Muscle of leg (tissue), 16 donors: ENCODE measurements at places on chromosomes 4 and X. TPM values are rescaled to one million over a fixed set of nuclear protein-coding genes. Genes with fewer than 3 reads are reported as not detected.
A peak's percentile ranks its signal among the peaks of the same experiment; 100 is the strongest.

Gene POU3F4
- total RNA-seq, result under 0.01 TPM

Gene TLR10
- total RNA-seq, result 0.27 TPM

Gene VGLL1
- total RNA-seq, result 0.09 TPM

Gene PQBP1
- 54.4 TPM for total RNA-seq

GRCh38 chr4:71978210-71978835 lies 53.5 kb upstream of the NPFFR2 start:
- H3K36me3 ChIP-seq, result no peaks in the 10 kb centered on the region
- no peak for DNase-seq
- no peaks in the 10 kb centered on the region for H3K4me1 ChIP-seq
- no peak overlapping the region for H3K4me3 ChIP-seq

DNA sequence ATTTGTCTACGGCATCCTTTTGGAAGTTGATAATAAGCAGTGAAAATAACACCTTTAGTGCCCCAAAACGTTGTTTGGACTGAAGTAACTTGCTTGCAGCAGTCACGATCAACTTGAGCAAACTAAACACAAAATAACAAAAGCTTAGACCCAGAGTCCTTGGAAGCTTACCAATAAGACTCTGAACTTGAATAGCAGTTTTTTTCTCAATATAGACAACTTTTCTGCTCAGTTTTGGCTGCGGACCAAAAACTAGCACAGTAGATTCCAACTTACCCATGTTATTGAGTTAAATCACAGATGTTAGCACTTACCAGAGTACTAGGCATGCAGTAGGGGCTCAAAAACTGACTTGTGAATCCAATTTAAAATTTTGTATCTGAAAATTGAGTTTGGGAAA lies 746.9 kb downstream of the PCDH19 start:
- peak; percentile 51 for DNase-seq
- H3K4me1 ChIP-seq, result no peaks in the 10 kb centered on the region
- no peaks in the 10 kb centered on the region for H3K36me3 ChIP-seq
- H3K27me3 ChIP-seq, result no peaks in the 10 kb centered on the region
- H3K27ac ChIP-seq, result no peak overlapping the region

DNA sequence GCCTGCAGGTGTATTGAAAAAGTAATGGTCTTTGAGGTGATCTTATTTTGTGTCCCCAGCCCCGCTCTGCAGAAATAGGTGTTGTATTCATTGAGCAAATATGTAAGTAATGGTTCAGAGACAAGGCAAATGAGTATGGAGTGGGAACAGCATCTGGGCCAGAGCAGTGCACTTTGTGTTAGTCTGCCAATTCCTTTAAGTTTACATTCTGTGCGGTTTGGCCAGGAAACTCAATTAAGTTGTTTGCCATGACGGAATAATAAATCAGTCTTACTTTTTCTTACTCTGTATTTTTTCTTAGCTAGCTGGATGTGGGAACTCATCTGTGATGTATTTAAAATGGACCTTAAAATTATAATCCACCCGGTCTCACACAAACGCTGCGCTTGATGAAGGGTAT lies 12.6 kb downstream of the DCLK2 start:
- H3K36me3 ChIP-seq, result no peaks in the 10 kb centered on the region
- no peak overlapping the region for H3K4me3 ChIP-seq
- H3K27ac ChIP-seq, result no peak overlapping the region
- no peaks in the 10 kb centered on the region for H3K27me3 ChIP-seq

- no peak overlapping the region for H3K4me3 ChIP-seq
- H3K27me3 ChIP-seq, result no peaks in the 10 kb centered on the region
- H3K36me3 ChIP-seq, result peaks cover 8% of the 10 kb centered on the region
- no peak for DNase-seq
- peaks cover 4% of the 10 kb centered on the region for H3K4me1 ChIP-seq
Observed at GRCh38 chr4:52664479-52664878, 5.4 kb upstream of the USP46 start.

DNA sequence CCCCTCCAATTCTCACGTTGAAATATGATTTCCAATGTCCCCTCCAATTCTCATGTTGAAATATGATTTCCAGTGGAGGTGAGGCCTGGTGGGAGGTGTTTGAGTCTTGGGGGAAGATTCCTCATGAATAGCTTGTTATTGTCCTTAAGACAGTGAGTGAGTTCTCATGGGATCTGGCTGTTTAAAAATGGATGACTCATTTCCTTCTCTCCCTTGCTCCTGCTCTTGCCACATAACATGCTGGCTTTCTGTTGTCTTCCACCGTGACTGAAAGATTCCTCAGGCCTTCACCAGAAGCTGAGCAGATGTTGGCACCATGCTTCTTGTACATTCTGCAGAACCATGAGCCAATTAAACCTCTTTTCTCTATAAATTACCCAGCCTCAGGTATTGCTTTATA lies 346.8 kb upstream of the TECRL start:
- H3K27ac ChIP-seq, result no peak overlapping the region
- DNase-seq, result no peak
- H3K4me1 ChIP-seq, result no peaks in the 10 kb centered on the region
- H3K4me3 ChIP-seq, result no peak overlapping the region

DNA sequence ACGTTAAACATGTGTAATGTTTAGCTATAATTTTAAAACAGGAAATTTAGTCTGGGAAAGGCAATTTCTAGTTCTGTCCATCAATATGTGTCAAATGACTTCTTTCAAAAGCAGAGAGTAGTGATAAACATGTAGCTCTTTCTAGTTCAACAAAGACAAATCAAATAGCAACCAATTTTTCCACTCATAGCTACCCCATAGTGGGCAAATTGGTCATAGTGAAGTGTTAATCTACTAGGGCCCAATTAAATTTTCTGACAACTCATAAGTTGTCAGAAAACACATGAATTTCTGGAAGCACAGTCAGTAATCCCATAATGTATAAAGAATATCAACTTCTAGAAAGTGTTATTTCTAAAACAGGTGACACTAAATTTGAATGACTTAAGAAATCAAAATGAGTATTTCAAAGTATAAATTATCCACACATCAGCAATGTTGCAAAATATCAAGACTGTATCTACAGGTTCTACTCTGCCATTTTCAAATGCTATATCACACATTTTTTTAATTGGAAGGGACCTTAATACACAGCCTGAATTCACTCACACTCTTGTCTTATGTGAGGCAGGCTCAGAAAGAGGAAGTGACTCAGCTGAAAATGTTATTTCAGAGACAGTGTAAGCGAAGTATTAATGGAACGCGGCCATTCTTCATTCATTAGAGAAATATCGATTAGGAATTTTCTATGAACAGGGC lies 7.7 kb downstream of the OCIAD2 start:
- no peaks in the 10 kb centered on the region for H3K27me3 ChIP-seq
- H3K4me1 ChIP-seq, result no peaks in the 10 kb centered on the region
- DNase-seq, result no peak
- H3K27ac ChIP-seq, result no peak overlapping the region

GRCh38 chrX:126836186-126836585 lies 16.7 kb downstream of the PRR32 start:
- H3K4me1 ChIP-seq, result no peaks in the 10 kb centered on the region
- no peaks in the 10 kb centered on the region for H3K36me3 ChIP-seq
- no peaks in the 10 kb centered on the region for H3K27me3 ChIP-seq
- peak; percentile 7 for DNase-seq

- H3K4me1 ChIP-seq, result no peaks in the 10 kb centered on the region
- H3K27me3 ChIP-seq, result peaks cover 8% of the 10 kb centered on the region
- peak overlapping the region; percentile 1 for H3K27ac ChIP-seq
- DNase-seq, result peak; percentile 87
- no peaks in the 10 kb centered on the region for H3K36me3 ChIP-seq
Observed at GRCh38 chrX:115494161-115494560, 66.8 kb upstream of the PLS3 start.

DNA sequence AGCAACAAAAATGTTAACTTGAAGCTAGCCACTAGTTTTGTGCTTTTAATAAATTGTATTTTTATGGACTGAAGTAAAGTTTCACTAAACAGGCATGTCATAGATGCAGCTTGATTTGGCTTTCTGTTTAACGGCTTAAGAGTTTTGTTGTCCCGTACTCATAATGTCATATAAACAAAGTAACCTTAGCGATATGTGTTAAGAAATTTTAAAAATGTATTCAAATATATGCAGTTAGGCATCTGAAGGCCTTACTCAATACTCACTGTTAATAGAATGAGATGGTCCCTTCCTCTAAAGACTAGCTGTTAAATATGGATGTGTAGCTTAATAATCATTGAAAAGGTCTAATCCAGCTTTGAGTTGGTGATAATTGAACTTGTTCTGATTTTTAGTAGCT lies 1.0 kb upstream of the SCLT1 start:
- no peak overlapping the region for H3K4me3 ChIP-seq
- DNase-seq, result no peak
- no peaks in the 10 kb centered on the region for H3K27me3 ChIP-seq
- no peaks in the 10 kb centered on the region for H3K36me3 ChIP-seq

- H3K27me3 ChIP-seq, result no peaks in the 10 kb centered on the region
- H3K4me1 ChIP-seq, result no peaks in the 10 kb centered on the region
- H3K27ac ChIP-seq, result no peak overlapping the region
Observed at GRCh38 chr4:150679765-150680343, 97.9 kb downstream of the MAB21L2 start.
